Mucosa of descending colon (tissue), 3 donors: ENCODE measurements at places on chromosomes 1 and 21. TPM values are rescaled to one million over a fixed set of nuclear protein-coding genes. Genes with fewer than 3 reads are reported as not detected.

Gene FAM151A
- 5.7 TPM for total RNA-seq

Gene SEC16B
- total RNA-seq, result 2.4 TPM

Gene NTPCR
- total RNA-seq, result 49.9 TPM

Gene SYCP1
- not detected for total RNA-seq

Gene NOS1AP
- 14.3 TPM for total RNA-seq

Gene SERBP1
- total RNA-seq, result 155 TPM

Gene C1orf226
- 29.1 TPM for total RNA-seq

Gene TRIM58
- 1.5 TPM for total RNA-seq

Gene CR1
- 7.2 TPM for total RNA-seq

Gene KRTAP13-4
- not detected for total RNA-seq

Gene SIPA1L2
- total RNA-seq, result 78.7 TPM

Gene PLA2G5
- 0.78 TPM for total RNA-seq

Gene TMEM125
- 40.6 TPM for total RNA-seq

Gene WDR64
- not detected for total RNA-seq

Gene TMEM51
- 19.1 TPM for total RNA-seq

Gene UBE2U
- total RNA-seq, result not detected

Gene PRAMEF18
- total RNA-seq, result not detected

Gene PKP1
- 0.27 TPM for total RNA-seq

Gene OR2M3
- not detected for total RNA-seq

Gene CHODL
- total RNA-seq, result 0.41 TPM

Gene SIM2
- total RNA-seq, result not detected

Gene FABP3
- total RNA-seq, result 7.1 TPM
